ENCODE measurements at places on chromosomes 6 and 20. TPM values are rescaled to one million over a fixed set of nuclear protein-coding genes. Genes with fewer than 3 reads are reported as not detected.

Gene MOG
- total RNA-seq, result not detected

Gene PSORS1C1
- 0.26 TPM for total RNA-seq

Gene RNF114
- 74.4 TPM for total RNA-seq

Gene MUC21
- not detected for total RNA-seq

Gene E2F1
- 100 TPM for total RNA-seq

Gene PDYN
- not detected for total RNA-seq

Gene METTL24
- total RNA-seq, result not detected

Gene CST4
- not detected for total RNA-seq

Gene TRERF1
- 36.0 TPM for total RNA-seq

Gene PRR18
- total RNA-seq, result not detected

Gene SLC4A11
- total RNA-seq, result 6.0 TPM

Gene HSPA12B
- total RNA-seq, result not detected

Gene RIPPLY2
- not detected for total RNA-seq

Gene VSX1
- not detected for total RNA-seq

Gene ADGB
- total RNA-seq, result not detected

Gene ADTRP
- total RNA-seq, result 2.0 TPM

DNA sequence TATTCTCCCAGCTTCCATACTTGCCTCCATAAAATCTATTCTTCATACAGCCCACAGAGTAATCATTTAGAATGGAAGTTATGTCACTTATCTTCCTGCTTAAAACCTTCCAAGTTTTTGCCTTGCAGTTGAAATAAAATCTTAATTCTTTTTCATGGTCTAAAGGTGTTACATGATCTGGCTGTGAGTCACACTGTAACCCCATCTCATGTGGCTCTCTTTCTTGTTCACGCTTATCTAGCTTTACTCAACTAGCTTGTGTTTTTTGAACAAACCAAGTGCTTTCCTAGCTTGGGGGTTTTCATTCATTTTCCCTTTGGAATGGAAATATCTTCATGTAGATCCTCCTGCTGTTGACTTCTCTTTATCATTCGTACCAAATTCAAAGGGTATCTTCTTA, 23.6 kb upstream of the THEMIS start:
- no peak overlapping the region for H3K27ac ChIP-seq
- H3K36me3 ChIP-seq, result peaks cover 57% of the 10 kb centered on the region
- H3K4me3 ChIP-seq, result no peak overlapping the region
- peaks cover 58% of the 10 kb centered on the region for H3K4me1 ChIP-seq
- DNase-seq, result no peak
- no peaks in the 10 kb centered on the region for H3K27me3 ChIP-seq

DNA sequence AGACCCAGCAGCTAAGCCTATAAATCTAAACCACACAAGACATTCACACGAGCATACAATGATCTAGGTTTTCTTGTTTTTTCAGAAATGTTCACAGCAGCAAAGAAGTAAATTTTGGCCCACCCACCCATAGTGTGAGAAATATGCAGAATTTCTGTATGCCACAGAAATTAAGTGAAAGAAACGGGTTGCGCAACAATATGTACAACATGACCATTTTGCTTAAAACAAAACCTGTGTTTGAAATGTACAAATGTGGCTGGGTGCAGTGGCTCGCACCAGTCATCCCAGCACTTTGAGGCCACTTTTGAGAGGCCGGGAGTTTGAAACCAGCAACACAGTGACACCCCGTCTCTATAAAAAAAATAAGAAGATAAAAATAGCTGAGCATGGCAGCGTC, 9.4 kb downstream of the SALL4 start:
- H3K27ac ChIP-seq, result no peak overlapping the region
- H3K4me3 ChIP-seq, result no peak overlapping the region
- no peaks in the 10 kb centered on the region for H3K36me3 ChIP-seq
- DNase-seq, result no peak
- H3K4me1 ChIP-seq, result no peaks in the 10 kb centered on the region
- H3K27me3 ChIP-seq, result peaks cover 14% of the 10 kb centered on the region

DNA sequence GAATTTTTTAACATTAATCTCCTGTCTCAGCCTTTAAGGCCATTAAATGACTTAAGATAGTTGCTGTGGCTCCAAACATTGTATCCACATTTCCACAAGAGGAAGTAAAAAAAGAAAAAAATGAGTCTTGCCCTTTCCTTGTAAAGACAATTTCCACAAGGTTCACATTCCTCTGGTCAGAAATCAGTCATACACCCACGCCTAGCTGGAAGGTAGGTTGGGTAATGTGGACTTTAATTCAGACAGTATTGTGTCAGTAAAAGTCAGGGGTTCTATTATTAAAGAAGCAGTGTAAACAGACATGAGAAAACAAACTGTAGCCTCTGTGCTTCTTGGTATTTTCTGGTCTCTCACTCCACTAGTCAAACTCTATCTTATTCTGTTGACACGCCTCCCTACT, 682.0 kb downstream of the GRIK2 start:
- H3K36me3 ChIP-seq, result no peaks in the 10 kb centered on the region
- H3K4me3 ChIP-seq, result no peak overlapping the region
- DNase-seq, result no peak
- H3K27me3 ChIP-seq, result no peaks in the 10 kb centered on the region
- H3K27ac ChIP-seq, result no peak overlapping the region
- no peaks in the 10 kb centered on the region for H3K4me1 ChIP-seq

GRCh38 chr6:54595844-54596243, 250.7 kb upstream of the FAM83B start:
- H3K4me1 ChIP-seq, result no peaks in the 10 kb centered on the region
- H3K27ac ChIP-seq, result no peak overlapping the region
- H3K36me3 ChIP-seq, result no peaks in the 10 kb centered on the region
- no peak for DNase-seq

DNA sequence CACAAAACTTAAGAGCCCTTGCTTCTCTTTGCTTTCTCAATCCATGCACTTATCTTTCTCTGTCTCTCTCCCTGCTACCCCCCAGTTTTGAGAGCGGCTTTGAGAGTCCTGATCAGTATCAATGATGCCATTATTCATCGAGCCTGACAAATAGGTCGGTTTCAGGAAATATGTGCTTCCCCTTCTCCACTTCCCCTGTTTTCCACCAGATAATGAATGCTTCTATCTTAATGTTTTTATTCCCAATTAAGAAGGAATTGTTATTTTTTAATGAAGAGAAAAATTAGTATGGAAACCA, 117.7 kb downstream of the KIF13A start:
- no peak for DNase-seq
- peaks cover 47% of the 10 kb centered on the region for H3K27me3 ChIP-seq
- H3K36me3 ChIP-seq, result no peaks in the 10 kb centered on the region
- no peaks in the 10 kb centered on the region for H3K4me1 ChIP-seq

- no peak overlapping the region for H3K27ac ChIP-seq
- no peak for DNase-seq
- no peak overlapping the region for H3K4me3 ChIP-seq
- H3K36me3 ChIP-seq, result no peaks in the 10 kb centered on the region
These were observed 31.5 kb upstream of the ADTRP start for GRCh38 chr6:11810039-11810541.

GRCh38 chr6:111581957-111582356, 23.7 kb downstream of the TRAF3IP2 start:
- no peaks in the 10 kb centered on the region for H3K27me3 ChIP-seq
- H3K36me3 ChIP-seq, result peaks cover 4% of the 10 kb centered on the region
- H3K27ac ChIP-seq, result no peak overlapping the region
- no peak overlapping the region for H3K4me3 ChIP-seq
- no peaks in the 10 kb centered on the region for H3K4me1 ChIP-seq

DNA sequence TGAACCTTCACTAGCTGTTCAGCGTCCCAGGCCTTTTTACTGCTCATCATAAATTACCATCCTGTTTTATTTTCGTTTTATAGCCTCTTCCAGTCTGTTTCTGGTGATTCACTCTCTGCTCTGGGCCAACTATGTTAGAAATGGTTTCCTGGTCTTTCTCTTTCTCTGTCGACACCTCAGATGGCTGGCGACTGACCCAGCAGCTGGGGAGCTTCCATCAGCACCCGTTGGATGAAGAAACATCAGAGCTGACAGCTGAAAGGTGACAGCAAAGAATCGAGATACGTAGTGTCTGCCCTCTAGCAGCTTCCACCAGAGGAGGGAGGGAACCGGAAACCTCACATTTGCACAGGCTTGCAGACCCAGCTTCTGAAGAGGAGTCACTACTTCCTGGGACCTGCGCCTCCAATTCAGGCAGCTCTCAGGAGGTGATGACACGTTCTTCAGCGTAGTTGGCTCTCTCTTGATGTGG, 82.9 kb upstream of the MLN start:
- DNase-seq, result peak; percentile 61
- peaks cover 3% of the 10 kb centered on the region for H3K36me3 ChIP-seq
- peak overlapping the region; percentile 67 for H3K27ac ChIP-seq
- peaks cover 39% of the 10 kb centered on the region for H3K27me3 ChIP-seq
- H3K4me3 ChIP-seq, result no peak overlapping the region

DNA sequence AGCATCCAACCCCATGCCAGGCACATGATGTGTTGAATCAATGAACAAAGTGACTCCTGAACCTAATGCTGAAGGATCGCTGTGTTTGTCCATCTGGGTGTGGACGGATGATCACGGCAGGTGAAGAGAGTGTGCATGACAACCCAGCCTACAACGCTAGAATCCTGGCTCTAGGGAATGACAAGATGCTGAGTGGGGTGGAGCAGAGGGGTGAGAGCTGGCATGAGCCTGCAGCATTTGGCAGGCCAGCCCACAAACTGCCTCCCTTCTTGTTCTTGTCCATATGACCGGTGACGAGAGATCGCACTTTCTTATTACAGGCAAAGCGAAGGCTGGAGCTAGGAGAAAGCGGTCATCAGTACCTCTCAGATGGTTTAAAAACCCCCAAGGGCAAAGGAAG, 54.7 kb upstream of the CDKAL1 start:
- no peaks in the 10 kb centered on the region for H3K4me1 ChIP-seq

DNA sequence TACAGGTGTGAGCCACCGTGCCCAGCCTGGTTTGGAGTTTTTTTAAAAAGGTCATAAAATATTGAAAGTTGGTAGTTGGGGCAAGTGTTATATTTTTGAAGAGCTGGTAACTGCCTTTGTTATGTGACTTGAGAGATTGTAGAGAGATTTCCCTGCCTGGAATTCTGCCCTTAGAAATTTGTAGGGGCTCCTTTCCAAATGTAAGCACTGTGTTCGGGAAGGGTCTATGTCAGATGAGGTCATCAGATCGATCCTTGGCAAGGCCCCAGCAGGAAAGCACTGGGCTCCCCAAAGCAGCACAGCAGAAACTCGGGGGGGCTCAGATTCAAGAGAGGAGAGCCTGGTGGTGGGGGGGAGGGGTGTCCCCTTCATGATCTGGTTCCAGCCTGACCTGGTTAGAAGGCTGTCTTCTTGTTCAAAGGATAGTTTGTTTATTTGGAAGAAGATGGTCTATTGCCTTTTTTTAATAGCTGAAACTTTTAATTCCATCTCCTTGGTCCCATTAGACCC, 220.2 kb downstream of the UST start:
- no peak for DNase-seq
- no peaks in the 10 kb centered on the region for H3K36me3 ChIP-seq
- no peak overlapping the region for H3K27ac ChIP-seq
- no peak overlapping the region for H3K4me3 ChIP-seq
- H3K27me3 ChIP-seq, result peaks cover 2% of the 10 kb centered on the region
- no peaks in the 10 kb centered on the region for H3K4me1 ChIP-seq

- DNase-seq, result no peak
- H3K27me3 ChIP-seq, result no peaks in the 10 kb centered on the region
- no peak overlapping the region for H3K27ac ChIP-seq
- no peaks in the 10 kb centered on the region for H3K36me3 ChIP-seq
- H3K4me1 ChIP-seq, result no peaks in the 10 kb centered on the region
- no peak overlapping the region for H3K4me3 ChIP-seq
These were observed 413.5 kb downstream of the PRKN start for GRCh38 chr6:162313922-162314660.

GRCh38 chr20:58048096-58048702, 180.3 kb downstream of the ANKRD60 start:
- H3K27me3 ChIP-seq, result no peaks in the 10 kb centered on the region
- no peaks in the 10 kb centered on the region for H3K36me3 ChIP-seq
- DNase-seq, result peak; percentile 35
- H3K4me3 ChIP-seq, result no peak overlapping the region
- no peak overlapping the region for H3K27ac ChIP-seq
- no peaks in the 10 kb centered on the region for H3K4me1 ChIP-seq

- H3K36me3 ChIP-seq, result no peaks in the 10 kb centered on the region
- no peak for DNase-seq
- H3K4me1 ChIP-seq, result peaks cover 2% of the 10 kb centered on the region
These were observed 259.3 kb upstream of the RIN2 start for GRCh38 chr20:19498756-19499155.

- H3K4me3 ChIP-seq, result no peak overlapping the region
- H3K4me1 ChIP-seq, result peaks cover 4% of the 10 kb centered on the region
- no peaks in the 10 kb centered on the region for H3K27me3 ChIP-seq
These were observed 41.4 kb downstream of the ZNF831 start for GRCh38 chr20:59205044-59205443.

- H3K36me3 ChIP-seq, result no peaks in the 10 kb centered on the region
- no peak overlapping the region for H3K4me3 ChIP-seq
- H3K4me1 ChIP-seq, result no peaks in the 10 kb centered on the region
- H3K27me3 ChIP-seq, result peaks cover 11% of the 10 kb centered on the region
These were observed 83.7 kb upstream of the ZFP64 start for GRCh38 chr20:52275181-52275691.

GRCh38 chr20:23299673-23300050, 50.9 kb upstream of the NXT1 start:
- no peaks in the 10 kb centered on the region for H3K27me3 ChIP-seq
- no peaks in the 10 kb centered on the region for H3K36me3 ChIP-seq
- no peak overlapping the region for H3K4me3 ChIP-seq
- no peak for DNase-seq
- H3K27ac ChIP-seq, result no peak overlapping the region

DNA sequence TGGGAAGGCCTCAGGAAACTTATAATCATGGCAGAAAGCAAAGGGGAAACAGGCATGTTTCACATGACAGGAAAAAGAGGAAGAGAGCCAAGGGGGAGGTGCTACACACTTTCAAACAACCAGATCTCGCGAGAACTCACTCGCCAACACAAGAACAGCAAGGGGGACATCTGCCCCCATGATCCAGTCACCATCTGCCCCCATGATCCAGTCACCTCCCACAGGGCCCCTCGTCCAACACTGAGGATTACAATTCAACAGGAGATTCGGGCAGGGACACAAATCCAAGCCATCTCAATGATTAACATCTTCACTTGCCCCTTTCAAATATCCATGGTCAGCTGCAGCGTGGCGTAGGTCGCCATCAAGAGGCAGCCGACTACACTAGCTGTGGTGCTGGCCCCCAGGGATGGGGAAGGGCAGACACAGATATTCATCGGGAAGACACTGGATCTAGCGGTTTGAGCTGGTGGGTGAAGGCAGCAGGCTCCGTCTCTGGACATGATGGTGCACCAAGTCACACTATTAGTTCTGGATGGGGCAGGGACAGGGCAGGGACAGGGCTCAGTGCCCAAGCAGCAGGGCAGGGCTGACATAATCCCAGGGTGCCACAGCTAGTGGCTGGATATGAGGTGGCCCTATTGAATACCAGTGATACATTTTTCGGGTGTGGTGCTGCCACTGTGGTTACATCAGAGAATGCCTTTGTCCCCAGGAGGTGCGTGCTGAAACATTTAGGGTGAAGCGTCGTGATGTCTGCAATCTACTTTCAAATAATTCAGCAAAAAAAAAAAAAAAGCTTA, 31.6 kb downstream of the TUBB2B start:
- H3K4me1 ChIP-seq, result no peaks in the 10 kb centered on the region
- no peaks in the 10 kb centered on the region for H3K36me3 ChIP-seq
- no peak for DNase-seq
